GOT3 (cell line): ENCODE measurements at places on chromosomes 5 and 9.

DNA sequence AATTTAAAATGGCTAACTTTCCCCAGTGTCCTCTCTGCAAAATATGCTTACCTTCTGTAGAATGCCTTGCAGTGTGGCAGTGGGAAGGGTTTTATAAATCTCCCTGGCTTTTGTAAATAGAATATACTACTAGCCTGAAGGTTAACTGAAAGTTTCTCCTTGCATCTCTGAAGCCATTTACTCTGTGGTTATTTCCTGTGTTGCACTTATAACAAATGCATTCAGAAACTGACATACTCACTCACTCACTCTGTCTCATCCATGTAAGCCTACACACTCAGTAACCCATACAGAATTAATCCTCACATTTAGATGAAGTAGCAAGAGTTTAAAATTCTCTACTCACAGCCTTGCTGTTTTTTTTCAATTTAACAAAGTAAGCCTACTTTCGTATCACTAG is 87.1 kb upstream of the SH3GL2 start:
- DNase-seq = no peak

DNA sequence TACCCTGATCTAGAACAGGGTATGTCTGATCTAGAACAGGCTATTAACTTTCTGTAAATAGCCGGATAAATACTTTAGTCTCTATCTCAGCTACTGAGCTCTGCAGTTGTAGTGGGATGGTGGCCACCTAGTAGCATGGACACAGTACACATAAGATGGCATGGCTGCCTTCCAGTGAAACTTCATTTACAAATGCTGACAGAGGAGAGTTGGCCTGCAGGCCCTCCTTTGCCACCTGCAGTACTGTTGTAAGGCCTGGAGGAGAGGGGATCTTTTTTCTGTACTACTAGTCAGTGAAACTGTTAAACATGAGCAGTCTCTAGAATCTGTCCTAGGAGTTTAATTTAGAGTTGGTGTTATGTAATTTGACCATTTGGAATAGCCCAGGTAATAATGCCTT is 86.0 kb downstream of the TRIO start:
- DNase-seq = no peak

GRCh38 chr9:79567671-79568098 is 4.1 kb upstream of the TLE4 start:
- DNase-seq = no peak

GRCh38 chr5:57753446-57753845 is 270.8 kb upstream of the ACTBL2 start:
- DNase-seq = no peak

GRCh38 chr5:92504346-92504745 is 1076.7 kb downstream of the NR2F1-AS1 start:
- no peak for DNase-seq

- DNase-seq = no peak
These were observed 146.5 kb downstream of the PPP2R2B start for GRCh38 chr5:146731909-146732659.

DNA sequence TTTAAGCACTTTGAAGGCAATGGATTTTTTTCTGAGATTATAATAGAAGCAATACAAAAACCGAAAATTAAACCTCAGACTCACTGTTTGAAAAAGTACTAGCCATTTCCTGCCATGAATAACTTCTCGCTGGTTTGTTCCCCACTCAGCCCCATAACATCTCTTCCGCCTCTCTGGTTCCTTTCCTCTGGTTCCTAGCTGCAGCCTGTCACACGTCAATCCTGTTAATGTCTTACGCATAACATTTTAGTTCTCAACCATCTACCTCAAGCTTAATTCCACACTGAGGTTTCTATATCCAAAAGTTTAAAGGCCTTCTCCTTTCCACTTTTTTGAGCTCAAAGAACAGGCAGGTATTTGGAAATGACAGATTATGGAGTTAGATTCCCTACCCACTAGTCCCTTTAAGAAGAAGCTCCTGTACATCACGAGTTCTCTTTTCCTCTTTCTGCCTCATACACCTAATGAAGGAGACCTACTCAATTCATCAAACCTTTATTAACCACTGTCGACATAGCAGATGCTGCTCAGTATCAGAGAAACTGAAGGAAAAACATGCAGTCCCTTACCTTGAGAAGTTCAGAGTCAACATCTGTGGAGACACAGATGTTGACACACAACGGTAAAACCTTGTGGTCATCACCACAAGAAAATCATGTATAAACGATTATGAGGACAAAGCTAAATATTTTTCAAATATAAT is 243.0 kb upstream of the PTGER4 start:
- no peak for DNase-seq

GRCh38 chr5:167871091-167871490 is 420.4 kb upstream of the WWC1 start:
- no peak for DNase-seq

DNA sequence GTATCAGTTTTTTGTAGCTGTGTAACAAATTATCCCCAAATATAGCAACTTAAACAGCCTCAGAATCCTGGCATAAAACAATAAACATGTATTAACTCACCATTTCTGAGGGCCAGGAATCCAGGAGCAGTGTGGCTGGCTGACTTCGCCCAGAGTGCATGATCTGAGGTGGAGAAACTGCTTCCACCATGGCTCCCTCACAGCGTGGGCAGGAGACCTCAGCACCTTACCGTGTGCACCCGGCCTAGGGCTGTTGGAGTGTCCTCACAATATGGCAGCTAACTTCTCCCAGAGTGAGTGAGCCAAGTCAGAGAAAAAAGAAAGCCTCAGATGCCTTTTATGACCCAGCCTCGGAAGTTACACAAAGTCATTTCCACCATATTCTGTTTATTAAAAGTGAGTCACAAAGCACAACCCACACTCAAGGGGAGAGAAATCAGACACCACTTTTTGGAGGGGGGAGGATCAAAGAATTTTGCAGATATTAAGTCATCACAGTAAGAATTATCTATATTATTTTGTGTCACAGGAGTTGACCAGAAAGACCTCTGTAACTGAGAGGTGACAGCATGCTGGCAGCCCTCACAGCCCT is 59.6 kb downstream of the TSTD2 start:
- no peak for DNase-seq

GRCh38 chr9:20702570-20702969 is 18.5 kb downstream of the FOCAD start:
- DNase-seq = no peak

- DNase-seq = no peak
These were observed 30.2 kb upstream of the SLC9A3 start for GRCh38 chr5:554284-554988.

DNA sequence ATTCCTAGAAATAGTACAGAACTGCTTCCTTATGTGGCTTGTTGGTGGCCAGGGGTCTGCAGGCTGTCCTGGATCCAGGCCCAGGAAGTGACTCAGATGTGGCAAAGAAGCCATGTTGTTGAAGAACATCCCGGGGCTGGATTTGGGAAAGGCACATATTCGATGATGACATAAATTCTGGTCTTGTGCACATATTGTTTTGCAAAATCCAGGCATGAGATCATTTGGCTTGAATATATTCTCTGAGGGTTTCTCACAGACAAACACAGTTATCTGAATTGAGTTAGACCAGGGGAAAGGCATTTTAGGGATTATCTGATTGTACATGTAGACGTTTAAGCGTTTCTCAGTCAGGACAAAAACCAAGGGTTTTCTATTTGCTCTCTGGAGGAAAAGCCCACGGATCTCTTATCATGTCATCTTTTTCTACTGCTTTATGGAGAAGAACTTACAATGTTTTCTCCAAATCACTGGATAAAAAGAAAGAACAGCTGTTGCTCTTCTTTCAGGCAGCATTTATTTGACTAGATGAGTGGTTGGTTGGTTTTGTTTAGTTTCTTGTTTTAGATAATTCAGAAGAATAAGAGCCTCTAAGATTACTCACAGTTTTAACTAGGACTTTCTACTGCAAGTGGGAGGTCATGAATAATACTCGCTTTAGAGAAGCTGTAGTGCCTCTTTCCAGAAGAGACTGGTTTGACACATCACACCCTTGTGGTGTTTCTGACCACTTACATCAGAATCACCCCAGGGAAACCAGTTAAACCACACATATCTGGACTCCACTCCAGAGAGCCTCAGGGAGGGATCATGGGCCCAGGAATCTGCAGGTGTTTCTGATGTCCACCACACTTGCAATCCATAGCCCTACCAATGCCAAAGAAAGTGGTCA is 29.5 kb upstream of the LHFPL2 start:
- no peak for DNase-seq

- no peak for DNase-seq
These were observed 11.2 kb upstream of the PARP8 start for GRCh38 chr5:50655067-50655809.

DNA sequence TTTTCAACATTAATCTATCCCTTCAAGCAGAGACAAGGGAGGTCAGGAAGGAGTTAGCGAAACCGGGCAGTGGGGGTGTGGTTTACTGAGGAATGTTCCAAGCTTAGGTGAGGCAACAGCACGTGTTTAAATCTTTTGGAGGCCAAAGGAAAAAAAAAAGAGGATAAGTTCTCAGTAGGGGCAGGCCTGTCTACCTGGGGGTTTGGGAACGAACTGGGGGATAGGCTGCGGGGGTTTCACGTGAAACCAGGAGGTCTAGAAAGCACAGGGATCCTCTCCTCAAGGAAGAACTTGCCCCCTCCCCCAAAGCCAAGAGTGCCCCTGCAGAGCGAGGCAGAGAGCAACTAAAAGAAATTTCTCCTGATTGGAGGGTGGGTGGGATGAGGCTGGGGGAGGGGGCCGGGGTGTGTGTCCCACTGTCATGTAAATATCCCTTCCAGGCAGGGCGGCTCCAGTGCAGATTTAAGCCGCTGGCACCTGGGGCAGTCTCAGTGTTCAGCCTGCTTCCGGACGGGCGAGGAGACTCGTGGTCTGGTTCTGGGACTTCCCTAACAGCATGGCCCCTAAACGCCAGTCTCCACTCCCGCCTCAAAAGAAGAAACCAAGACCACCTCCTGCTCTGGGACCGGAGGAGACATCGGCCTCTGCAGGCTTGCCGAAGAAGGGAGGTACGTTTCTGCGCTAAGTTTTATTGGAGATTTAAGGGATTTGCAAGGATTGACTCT is 5.5 kb upstream of the SET start:
- DNase-seq = no peak

GRCh38 chr9:77291714-77292113 is 114.4 kb downstream of the VPS13A start:
- no peak for DNase-seq

GRCh38 chr5:72167804-72168203 is 60.5 kb downstream of the MAP1B start:
- DNase-seq = no peak

- no peak for DNase-seq
These were observed 9.5 kb upstream of the QSOX2 start for GRCh38 chr9:136255166-136255538.

- DNase-seq = no peak
These were observed 17.8 kb upstream of the COL15A1 start for GRCh38 chr9:98925956-98926355.

- DNase-seq = no peak
These were observed 837.7 kb upstream of the ZNF608 start for GRCh38 chr5:125584140-125584520.

- DNase-seq = peak; percentile 78
These were observed 523.5 kb upstream of the CLINT1 start for GRCh38 chr5:158382473-158382872.

- DNase-seq = no peak
These were observed 40.4 kb upstream of the CTNNA1 start for GRCh38 chr5:138712791-138713190.

GRCh38 chr5:159130871-159131270 is 31.2 kb upstream of the EBF1 start:
- DNase-seq = no peak

- DNase-seq = no peak
These were observed 260.7 kb upstream of the KCNN2 start for GRCh38 chr5:114101153-114101552.

GRCh38 chr5:175123542-175123941 is 320.4 kb downstream of the DRD1 start:
- DNase-seq = no peak

DNA sequence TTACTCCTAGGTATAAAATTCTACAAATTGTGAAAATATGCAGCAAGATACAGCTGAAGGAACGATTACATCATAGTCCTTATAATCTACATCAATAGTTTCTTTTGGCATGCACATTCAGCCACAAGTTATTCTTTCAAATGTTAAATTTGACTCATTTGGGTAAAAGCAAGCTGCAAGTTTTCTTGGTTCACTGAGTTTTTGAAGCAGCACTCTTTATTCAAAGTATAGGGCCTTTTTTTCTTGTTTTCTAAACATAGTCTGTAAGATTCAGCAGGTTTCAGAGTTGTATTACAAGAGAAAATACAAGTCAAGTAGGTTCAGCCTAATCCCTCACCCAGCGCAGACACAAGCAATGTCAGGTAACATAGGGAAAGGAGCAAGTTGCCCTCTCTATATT is 981.5 kb downstream of the PTPRD start:
- no peak for DNase-seq

- DNase-seq = no peak
These were observed 26.5 kb upstream of the MROH2B start for GRCh38 chr5:41097642-41098041.

DNA sequence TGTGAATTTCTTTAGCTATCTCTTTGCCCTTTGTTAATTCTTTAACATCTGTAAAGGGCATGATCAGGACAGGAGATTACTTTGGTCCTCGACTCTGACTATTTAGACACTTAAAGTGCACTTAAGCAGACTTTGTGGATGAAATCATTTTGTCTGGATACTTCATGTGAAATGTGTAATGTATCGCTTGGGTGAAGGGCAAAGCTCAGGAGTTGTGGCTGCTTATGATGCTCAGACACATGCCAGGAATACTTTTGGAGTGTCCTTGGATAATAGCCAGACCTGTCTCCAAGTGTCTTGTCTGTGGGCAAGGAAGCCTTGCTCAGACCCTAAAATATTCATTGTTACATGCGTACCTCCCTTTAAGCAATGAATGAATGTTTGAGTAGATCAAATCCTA is 87.8 kb downstream of the RAI14 start:
- DNase-seq = no peak

- DNase-seq = no peak
These were observed 22.4 kb upstream of the LTC4S start for GRCh38 chr5:179771311-179771895.

GRCh38 chr5:148163345-148163744 is 5.0 kb upstream of the SPINK14 start:
- no peak for DNase-seq

- no peak for DNase-seq
These were observed 226.2 kb downstream of the EPB41L4A start for GRCh38 chr5:112192866-112193265.

DNA sequence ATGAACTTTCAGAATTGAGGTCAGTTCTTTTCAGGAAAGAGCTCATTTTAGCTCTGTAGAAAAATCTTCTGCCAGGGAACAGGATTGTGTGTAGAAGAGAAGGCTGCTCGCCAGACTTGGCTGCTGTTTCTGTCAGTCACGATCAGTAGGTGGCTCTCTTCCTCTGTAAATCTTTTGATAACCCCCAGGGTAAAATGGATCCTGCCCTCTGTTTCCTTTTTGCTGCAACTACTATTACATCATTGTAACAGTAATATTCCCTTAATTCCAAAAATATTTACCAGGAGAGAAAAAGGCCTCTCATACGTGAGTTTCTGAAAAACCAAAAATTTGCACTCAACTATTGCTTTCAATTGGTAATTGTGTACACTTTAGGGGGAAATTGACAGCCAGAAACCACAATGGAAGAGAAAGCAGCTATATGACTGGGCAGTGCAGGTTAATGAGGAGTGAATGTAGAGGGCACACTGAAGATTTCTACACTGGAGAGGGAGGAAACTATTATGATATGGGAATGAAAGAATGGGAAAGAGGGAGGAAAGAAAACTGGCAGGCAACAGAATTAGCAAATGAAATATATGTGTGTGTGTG is 12.3 kb downstream of the IFNA21 start:
- DNase-seq = no peak
